ENCODE measurements at places on chromosomes 5 and 9.
A peak's percentile ranks its signal among the peaks of the same experiment; 100 is the strongest.

- no peak for DNase-seq
Observed at GRCh38 chr5:61632064-61632463, 300.0 kb downstream of the ZSWIM6 start.

- DNase-seq = no peak
Observed at GRCh38 chr9:79135681-79136415, 435.9 kb upstream of the TLE4 start.

DNA sequence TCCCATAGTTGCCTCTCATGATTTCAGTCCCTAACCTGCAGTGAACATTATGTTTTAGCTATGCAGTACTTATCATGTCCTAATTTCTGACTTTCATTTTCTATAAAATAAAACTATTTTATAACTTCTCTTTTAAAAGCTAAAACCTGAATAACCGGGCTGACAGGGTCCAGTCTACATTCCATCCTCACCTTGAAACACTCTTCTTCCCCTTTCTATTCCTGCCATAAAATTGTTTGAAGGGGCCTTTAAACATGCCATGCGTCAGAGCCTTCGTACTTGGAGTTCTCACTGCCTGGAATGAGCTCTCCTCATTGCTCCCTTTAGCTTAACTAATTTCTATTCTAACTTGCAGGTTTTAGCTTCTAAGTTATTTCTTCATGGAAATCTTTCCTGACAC lies 143.0 kb upstream of the PRLR start:
- no peak for DNase-seq

DNA sequence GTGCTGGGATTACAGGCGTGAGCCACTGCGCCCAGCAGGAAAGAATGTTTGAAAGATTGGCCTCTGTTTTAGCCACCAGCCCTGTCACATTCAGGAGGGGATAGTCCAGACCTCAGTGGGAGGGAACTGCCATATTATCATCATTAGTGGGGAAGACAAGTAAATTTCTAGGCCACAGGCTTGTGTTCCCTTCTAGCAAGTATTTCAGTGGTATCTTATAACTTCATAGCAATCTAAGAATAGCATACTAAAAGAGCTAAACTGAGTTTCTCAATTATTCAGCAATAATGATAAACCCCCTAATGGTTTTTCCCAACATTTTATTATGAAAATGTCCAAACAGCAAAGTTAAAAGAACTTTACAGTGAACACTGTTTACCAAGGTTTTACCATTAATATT lies 30.0 kb downstream of the SLC25A51 start:
- no peak for DNase-seq

GRCh38 chr9:11241779-11242178 lies 629.0 kb upstream of the PTPRD start:
- DNase-seq = no peak

GRCh38 chr5:170250810-170251317 lies 18.1 kb downstream of the C5orf58 start:
- DNase-seq = no peak

GRCh38 chr5:177310332-177310731 lies 1.4 kb downstream of the MXD3 start:
- no peak for DNase-seq

DNA sequence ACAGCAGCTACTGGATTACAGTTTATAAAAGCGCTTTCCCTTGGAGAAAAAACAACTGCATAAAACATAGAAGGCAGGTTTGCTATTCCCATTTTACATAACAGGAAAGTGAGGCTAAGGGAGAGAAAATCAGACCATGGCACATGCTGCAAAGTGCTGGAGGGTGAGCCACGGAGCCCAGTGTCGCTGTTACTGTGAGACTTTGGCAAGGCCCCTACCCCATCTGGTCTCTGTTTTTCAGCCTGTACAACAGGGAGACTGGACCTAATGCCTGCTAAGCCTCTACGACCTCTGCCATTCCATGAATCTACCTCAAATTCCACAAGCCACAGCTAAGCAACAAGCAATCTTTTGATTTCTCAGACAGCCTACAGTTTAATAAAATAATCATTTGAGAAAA lies 139.2 kb downstream of the GABBR2 start:
- no peak for DNase-seq

- DNase-seq = no peak
Observed at GRCh38 chr9:97735070-97735600, 38.0 kb upstream of the XPA start.

- no peak for DNase-seq
Observed at GRCh38 chr9:125521462-125522327, 185.3 kb downstream of the MAPKAP1 start.

DNA sequence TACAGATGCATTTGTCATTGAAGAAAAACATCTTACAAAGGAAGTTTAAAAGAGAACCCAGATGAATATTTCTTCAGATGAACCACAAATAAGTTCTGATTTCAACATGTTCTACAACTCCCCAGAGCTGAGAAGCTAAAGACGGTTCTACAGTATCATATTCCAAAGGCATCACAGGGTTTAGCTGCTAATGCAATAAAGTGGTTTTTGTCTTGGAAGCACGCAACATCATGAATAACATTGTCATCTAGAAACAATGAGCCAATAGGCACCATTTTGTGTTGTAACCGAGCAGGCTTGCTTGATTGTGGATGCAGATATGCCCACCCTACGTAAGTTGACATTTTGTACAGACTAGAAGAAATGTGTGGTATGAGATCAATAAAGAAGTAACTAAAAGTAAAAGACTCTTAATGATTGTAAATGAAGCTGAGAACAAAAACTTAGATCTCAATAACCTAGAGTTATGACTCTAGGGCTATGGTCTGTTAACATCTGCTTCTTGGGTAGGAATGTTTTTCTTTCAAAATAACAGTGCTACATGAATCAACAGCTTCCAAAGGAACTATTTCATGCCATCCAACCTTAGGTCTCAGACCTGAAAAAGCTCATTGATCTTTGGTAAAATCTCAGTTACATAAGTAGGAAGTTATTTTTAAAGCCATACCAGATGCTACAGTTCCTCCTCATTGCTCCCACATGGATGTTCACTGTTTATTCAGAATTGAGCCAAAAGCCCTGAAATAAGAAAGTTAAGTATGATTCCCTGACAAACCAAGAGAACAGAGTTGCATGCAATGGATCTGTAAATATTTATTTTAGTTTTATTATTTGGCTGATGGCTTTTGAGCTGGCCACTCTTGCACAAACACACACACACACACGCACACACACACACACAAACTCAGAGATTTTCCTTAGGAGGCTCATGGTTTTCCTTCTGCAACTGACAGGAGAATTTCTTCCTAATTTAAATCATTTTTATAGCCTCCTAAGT lies 118.7 kb upstream of the SLCO6A1 start:
- no peak for DNase-seq

- DNase-seq = no peak
Observed at GRCh38 chr5:62168506-62169281, 137.3 kb upstream of the KIF2A start.

- DNase-seq = no peak
Observed at GRCh38 chr9:25891527-25891926, 213.3 kb upstream of the TUSC1 start.

DNA sequence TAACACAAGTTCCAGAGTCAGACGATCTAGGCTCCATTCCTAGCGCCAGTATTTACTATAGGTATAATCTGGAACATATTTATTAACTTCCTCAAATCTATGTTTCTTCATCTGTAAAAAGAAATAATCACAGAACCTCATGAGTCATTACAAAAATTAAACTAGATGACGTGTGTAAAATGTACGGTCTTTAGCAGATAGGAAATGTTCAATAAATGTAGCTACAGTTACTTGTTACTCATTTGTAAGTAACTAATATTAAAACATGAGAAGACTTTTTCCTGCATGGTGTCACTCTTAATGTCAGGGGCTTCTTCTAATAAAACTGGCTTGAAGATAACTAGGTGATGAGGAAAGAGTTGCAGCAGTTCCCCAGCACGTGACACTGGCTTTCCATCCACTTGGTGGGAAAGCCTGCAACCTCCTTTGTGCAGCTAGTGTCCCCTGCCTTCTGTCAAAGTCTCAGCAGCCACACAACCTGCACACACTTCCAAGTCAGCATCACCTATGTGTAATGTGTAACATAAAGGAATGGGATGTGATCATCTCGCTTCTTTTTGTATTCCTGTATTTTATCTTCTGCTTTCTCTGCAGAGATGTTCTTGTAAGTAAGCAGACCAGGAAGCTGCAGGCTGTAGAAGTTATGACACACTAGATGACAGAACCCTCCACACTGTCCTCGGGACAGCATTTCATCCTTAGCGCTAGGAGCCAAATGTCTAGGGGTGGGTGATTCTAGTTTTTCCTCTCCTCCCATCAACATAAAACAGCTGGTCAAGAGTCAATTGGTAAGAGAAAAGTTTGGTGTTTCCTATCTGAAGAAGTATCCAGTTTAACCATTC lies 1.8 kb upstream of the JAKMIP2 start:
- no peak for DNase-seq

GRCh38 chr9:14515049-14515448 lies 178.2 kb downstream of the ZDHHC21 start:
- DNase-seq = no peak

- DNase-seq = no peak
Observed at GRCh38 chr5:96125231-96125891, 163.7 kb upstream of the ELL2 start.

- no peak for DNase-seq
Observed at GRCh38 chr5:158270996-158271554, 412.1 kb upstream of the CLINT1 start.

DNA sequence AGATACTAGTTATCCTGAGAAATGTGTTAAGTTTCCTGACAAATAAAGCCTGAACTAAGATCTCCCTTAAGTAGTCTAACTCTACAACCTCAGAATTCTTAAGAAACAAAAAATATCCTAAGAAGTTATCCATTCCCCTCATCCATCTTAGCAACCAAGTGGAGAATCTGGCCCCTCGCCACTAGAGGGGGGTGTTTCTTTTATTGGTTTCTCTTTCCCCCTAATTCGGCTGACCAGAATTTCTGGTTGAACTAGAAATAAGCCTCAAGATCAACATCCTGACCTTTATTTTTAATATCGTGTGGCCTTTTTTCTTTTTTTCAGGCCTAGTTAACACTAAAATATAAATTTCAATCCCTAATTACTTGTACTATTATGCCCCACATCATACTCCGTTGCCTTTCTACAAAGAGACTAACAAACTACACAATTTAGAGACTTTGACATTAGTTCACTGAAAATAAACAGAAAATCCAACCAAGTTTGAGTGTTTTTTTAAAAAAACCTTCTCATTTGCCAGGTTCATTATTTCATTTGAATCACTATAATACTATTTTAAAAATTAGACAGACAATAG lies 14.3 kb upstream of the NR4A3 start:
- DNase-seq = no peak

GRCh38 chr5:87327998-87328397 lies 60.3 kb downstream of the RASA1 start:
- no peak for DNase-seq

DNA sequence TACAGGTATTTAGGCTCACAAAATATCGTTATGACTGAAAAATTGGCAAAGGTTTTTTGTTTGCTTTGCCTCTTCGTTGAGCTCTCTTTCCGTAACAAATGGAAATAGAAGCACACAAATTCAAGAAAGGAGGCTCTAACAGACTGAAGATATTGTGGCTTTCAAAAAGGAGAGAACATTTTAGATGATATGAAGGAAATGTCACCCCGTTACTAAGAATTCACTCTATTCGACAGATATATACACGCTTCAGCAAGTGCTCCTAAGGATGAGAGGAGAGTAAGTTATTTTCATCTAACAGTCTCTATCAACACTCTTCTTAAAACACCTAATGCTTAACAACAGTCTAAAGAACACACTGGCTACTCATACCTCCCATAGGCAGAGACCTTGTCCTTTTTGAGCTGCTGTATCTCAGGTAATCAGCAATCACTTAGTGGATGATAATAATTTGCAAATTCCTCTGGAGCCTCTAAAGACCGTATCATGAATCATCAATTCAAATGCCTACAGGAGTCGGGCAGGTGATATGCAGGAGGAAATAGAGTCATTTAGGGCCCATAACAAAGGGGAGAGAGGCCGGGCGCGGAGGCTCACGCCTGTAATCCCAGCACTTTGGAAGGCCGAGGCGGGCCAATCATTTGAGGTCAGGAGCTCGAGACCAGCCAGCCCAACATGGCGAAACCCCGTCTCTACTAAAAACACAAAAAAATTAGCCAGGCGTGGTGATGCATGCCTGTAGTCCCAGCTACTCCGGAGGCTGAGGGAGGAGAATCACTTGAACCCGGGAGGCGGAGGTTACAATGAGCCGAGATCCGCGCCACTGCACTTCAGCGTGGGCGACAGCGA lies 1.4 kb upstream of the HSDL2 start:
- peak; percentile 2 for DNase-seq

GRCh38 chr5:141949511-141949910 lies 8.5 kb downstream of the PCDH12 start:
- DNase-seq = no peak

DNA sequence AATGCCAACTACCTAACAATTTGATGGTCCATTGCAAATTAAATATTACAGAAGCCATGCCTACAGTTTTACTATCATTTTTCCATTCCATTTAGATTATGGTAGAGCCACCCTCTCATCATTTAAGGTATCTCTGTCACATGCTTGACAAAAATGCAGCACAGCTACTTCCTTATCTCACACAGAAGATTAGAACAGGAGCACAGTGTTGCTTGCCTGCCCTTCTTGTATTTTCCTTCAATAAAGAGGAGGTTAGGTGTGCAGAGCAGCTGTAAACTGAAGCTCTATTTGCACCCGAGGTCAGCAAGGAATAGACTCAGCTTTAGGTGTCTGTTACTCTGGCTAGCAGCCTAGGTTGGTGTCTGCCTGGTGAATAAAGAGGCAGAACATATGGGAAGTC lies 51.5 kb upstream of the ATP10B start:
- no peak for DNase-seq

GRCh38 chr5:15715967-15716366 lies 216.0 kb downstream of the FBXL7 start:
- DNase-seq = no peak

GRCh38 chr5:33072726-33073125 lies 361.6 kb downstream of the NPR3 start:
- no peak for DNase-seq

- no peak for DNase-seq
Observed at GRCh38 chr5:139251695-139252288, 41.7 kb upstream of the MATR3 start.

DNA sequence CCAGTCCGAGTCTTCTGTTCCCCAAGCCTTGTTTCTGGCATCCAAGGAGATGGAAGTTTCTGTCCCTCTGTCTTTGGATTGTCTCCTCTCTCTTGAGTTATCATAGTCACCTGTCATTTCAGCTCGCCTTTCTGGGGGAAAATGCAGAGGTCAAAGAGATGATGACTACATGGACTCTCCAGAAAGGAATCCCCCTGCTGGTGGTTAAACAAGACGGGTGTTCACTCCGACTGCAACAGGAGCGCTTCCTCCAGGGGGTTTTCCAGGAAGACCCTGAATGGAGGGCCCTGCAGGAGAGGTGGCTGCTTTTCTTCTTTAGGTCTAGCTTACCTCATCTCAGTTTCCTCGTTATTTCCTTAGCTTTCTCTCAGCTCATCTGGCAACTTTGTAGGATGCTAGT lies 25.1 kb downstream of the ERAP2 start:
- DNase-seq = no peak

- DNase-seq = no peak
Observed at GRCh38 chr9:5817862-5818261, 15.1 kb downstream of the ERMP1 start.

- DNase-seq = no peak
Observed at GRCh38 chr9:22052376-22052945, 43.4 kb upstream of the CDKN2B start.

- DNase-seq = no peak
Observed at GRCh38 chr9:109012876-109013678, at the start of gene CTNNAL1. Gene CTNNAL1, minus strand, starts transcription at chr9:109013499. Its CDS starts 57 bp downstream, at chr9:109013442.

- no peak for DNase-seq
Observed at GRCh38 chr9:127116088-127116726, 6.2 kb downstream of the ANGPTL2 start.
